Activated CD4-positive, alpha-beta T cell treated with anti-CD3 and anti-CD28 coated beads, Interleukin-10, Interleukin-2, amounts not matched to agents 100 ng/mL and 50 ng/mL, durations not matched to agents 16 hours and 8 hours (primary cell): ENCODE measurements at places on chromosomes 4 and X.
A peak's percentile ranks its signal among the peaks of the same experiment; 100 is the strongest.

DNA sequence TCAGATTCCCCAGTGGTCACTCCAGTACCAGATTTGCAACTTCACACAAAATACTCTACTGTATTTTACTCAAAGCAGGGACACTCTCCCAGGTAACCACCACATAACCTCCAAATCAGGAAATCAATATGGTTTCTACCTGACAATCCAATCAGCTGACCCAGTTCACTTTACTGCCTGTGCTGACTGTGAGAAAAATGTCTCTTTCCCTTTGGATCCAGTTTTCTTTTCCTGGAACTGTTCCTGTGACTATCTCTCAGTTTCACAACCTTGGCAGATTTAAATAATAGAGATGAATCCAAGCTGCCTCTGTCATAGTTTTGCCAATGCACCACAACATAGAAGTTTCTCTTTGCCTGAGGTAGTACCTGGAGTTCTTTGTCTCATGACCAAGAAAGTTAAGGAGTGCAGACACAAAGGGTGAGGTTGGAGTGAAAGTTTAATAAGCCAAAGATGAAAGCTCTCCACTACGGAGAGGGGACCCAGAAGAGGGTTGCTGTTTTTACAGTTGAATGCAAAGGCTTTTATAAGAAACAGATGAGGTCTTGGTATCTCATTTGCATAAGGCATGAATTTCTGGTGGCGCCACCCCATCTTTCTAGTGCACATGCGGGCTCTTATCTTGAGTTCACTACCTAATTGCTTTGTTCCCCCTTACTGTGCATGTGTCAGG is 29.7 kb upstream of the IL9R start:
- no peak for DNase-seq

DNA sequence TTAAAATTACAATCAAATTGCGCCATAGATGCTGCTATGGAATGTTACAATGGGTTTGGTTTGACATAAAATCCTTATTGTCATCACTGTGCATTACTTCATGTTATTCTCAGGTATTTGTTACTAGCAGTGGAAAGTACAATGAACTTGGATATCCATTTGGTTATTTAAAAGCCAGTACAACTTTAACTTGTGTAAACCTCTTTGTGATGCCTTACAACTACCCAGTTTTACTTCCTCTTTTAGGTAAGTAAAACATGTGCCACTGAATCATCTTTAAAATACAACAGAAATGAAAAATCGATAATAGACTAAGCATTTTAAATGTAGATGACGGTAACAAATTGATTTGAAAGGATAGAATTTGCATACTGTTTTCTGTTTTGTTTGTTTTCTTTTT is 35.6 kb downstream of the INTS6L start:
- no peak for DNase-seq

- no peak for DNase-seq
Observed at GRCh38 chrX:19877431-19877830, 10.0 kb downstream of the SH3KBP1 start.

DNA sequence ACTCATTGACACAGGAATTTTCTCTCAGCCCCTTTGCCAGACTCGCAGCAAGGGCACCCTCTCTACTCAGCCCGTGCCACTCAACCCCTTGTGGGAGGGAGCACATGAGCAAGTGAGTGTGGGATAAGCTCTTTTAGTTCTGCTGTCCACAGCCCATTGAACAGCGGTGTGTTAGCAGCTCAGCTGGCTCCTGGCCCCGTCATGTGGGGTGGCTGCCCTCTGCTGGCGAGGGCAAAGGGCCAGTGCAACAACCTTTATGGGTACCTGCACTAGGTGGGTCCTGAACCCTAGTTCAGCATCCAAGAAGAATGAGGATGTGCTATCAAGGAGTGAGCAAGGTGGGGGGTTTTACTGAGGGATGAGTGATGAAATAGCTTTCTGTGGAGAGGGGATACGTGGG is 85.0 kb upstream of the ZNF81 start:
- DNase-seq, result peak; percentile 55

DNA sequence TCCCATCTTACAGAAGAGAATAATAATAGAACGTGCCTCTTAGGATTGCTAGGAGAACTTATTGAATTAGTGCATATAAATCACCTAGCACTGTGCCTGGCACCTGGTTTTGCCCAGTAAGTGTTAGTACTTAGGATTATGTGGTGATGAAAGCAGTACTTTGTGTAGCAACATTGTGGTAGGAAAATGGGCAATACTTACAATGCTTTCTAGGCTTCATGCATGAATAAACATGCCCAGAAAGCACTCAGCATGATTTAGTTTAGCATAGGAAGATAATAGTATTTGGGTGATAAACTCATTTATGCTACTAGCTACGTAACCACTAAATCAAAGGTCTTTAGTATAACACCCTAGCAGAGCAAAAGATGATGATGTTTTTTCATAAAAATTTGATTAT is 105.6 kb downstream of the NEUROG2 start:
- no peak for DNase-seq

GRCh38 chrX:81261576-81261975 is 59.7 kb downstream of the SH3BGRL start:
- DNase-seq, result no peak

DNA sequence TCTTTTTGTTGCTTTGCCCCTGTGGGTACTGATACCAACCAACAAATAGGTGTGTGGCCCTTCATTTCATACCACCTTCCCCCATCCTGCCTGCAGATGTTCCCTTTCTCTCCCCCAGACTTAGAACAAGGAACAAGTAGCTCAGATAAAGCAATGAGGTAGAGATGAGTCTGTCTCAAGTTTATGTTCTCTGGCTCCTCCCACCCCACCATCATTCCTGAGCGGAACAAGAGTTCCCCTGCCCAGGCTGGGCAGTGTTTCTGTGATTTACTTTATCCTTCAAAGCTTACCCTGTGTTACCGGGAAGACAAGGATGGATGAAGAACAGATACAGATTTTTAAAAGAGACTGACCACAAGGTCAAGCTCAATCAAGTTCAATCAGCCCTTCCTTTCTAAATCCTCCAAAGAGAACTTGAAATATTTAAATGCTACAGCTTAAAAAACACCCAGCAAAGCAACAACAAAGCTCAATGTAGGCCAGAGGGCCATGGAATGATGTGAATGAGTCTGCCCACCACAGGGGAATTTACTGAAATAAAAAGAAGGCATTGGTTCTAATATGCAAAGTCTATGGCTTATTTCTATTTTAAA is 80.1 kb upstream of the UCP1 start:
- DNase-seq, result no peak

GRCh38 chr4:56821381-56822243 is at the start of gene SPINK2:
Gene SPINK2 (minus strand): TSS chr4:56821701. CDS start chr4:56821662, 39 bp downstream.
- peak; percentile 57 for DNase-seq

DNA sequence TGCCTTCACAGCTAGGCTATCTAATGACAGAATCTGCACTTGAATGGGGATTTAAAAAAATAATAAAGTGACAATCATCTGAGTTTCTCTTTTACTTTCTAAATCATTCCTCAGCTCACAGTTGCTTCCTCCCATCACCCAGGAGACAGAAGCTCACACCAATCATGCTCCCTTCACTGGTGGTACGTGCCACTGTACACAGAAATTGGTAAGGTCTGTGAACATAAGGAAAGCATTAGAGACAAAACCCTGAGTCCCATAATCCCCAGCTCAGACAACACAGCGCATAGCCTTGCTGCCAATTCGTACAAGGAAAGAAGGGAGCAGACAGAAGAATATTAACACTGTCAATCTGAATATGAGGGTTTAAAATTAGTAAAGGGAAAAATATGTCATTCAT is 133.1 kb downstream of the IDS start:
- no peak for DNase-seq

DNA sequence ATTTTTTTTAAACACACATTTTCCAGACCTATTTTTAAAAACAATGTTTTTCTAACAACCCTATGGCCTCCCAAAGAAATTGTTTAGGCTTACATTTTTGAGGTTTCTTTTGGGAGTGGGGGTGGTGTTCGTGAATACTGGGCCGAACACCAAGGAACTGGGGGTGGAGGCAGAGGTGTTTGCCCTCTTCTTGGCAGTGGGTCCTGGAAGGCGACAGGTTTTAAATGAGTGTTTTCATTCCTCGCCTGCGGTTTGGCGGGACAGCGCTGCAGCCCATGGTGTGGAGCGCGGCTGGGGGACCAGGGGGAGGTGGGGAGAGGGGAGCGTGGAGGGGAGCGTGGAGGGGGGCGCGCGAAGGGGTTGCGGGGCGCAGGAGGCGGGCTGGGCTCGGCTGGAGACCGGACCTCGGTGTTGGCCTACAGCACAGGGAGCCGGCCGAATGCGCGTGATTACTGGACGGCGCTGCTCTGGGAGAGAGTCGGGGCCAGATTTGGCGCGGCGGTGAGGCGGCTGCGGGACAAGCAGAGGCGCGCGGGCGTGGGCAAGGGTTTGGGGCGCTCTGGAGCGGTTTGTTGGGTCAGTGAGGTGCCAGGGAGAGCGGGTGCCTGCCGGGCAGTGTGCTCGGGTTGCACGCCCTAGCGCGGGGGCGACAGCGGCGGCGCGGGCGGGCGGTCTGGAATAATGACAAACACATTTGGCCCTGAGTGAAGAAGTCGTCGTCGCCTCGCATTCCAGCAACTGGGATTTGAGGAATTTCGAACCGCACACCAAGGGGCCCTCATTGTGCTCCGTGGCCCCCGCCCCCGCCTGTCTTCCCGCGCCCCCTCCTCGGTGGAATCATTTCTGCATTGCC is 764 bp downstream of the PDGFRA start:
- DNase-seq, result no peak

DNA sequence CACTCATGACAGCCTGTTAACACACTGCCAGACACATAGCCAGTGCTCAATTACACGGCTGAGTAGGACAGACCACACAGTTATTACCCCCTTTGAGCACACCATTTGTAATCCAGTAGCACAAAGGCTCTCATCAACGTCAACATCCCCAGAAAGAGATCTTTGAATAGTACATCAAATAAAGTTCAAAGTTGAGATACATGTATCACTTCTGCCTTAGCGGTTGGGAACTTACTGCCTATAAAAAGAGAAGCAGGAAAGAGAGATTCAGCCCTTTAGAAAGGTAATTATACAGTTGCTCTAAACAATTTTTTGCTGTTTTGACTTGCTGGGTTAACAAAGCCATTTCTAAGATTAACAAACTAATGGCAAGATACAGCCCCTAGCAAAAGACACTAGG is 16.2 kb downstream of the ANXA5 start:
- DNase-seq, result no peak

DNA sequence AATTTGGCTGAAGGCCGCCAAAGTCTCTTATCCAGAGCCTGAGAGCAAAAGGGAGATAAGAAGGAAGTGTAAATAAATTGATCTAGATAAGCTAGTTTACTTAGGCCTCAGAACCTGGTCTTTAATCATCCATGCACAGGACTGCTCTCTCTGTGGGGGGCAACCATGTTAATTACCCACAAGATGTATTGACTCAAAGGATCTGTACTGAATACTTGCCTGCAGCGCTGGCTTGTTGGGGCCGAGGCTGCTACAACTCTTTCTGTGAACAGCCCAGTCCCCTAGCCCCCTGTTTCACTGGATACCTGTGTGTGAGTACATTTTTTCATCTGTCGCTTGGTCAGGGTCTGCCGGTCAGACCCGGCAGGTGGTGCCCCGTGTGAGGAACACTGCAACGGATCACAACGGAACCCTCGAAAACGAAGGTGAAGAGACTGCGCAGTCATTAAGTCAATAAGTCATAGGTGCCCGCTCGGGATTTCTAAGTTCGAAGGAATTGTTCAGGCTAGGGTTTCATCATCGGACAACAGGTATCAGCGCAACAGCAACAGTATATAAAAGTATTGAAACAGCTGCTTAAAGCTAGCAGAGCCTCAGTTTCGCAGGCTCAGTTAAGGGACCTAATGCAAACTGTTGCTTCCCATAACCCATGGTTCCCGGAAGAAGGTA is 8.3 kb downstream of the MAGEA11 start:
- DNase-seq, result no peak

DNA sequence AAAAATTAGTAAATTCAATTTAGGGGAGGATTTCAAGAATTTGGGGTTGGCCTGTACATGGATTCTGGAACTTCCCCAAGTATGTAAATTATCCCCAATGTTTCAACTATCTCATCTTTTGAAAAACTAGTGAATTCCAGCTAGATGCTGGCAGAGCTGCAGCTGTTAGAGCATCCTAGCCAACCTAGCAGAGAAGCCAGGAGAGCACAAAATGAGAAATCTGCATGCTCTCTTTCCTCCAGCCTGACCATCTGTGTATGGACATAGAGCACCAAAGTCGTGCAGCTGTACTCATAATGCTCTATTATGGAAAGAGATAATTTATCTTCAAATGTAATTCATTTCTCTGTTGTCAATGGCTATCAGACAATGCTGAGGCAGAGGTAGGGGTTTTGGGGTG is 1217.7 kb downstream of the PCDH19 start:
- no peak for DNase-seq

DNA sequence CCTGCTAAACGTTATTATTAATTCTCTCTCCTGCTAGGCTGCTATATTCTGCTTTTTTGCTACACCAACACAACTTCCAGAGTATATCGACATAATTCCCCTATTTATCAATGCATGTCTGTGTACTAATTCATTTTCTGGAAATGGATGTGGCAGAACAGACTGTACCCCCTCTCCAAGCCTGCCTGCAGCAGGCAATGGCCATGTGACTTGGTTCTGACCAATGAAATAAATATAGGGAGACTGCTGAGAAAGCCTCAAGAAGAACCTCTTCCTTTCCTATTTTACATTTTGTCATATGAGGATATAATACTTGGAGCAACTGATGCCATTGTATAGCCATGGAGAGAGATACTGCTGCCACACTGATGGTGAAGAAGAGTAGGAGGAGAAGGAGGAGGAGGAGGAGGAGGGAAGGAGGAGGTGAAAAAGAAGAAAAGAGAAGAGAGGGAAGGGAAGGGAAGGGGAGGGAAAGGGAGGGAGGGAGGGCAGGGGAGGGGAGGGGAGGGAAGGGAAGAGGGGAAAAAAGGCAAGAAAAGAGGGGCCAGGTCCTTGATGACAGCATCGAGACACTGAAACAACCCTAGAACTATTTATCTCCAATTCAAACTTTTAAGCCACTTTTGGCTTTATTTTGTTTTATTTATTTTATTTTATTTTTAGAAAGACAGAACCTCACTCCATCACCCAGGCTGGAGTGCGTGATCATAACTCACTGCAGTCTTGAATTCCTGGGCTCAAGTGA is 57.0 kb upstream of the SPP1 start:
- DNase-seq, result no peak
